SJSA1 (cell line): ENCODE measurements at places on chromosomes 4 and X. TPM values are rescaled to one million over a fixed set of nuclear protein-coding genes. Genes with fewer than 3 reads are reported as not detected.

Gene PLXNA3
- total RNA-seq = 0.32 and 0.47 TPM in 2 replicates

Gene IL2
- total RNA-seq = not detected in 2 replicates

Gene SLC26A1
- not detected in 2 replicates for total RNA-seq

Gene PAGE2
- total RNA-seq = not detected in 2 replicates

Gene SLC9B1
- total RNA-seq = 1.5 TPM in 1 of 2 replicates, not detected in the other

Gene GPR119
- not detected in 2 replicates for total RNA-seq

Gene STX18
- total RNA-seq = 42.5 and 71.4 TPM in 2 replicates

Gene CXCL1
- total RNA-seq = 0.38 and 2.3 TPM in 2 replicates

Gene ADGRL3
- not detected in 2 replicates for total RNA-seq

Gene EGFL6
- not detected in 2 replicates for total RNA-seq

Gene AFP
- 0.74 TPM in 1 of 2 replicates, not detected in the other for total RNA-seq

Gene SLC10A4
- total RNA-seq = not detected in 2 replicates

Gene TCEAL5
- total RNA-seq = not detected in 2 replicates

Gene STOX2
- 0.55 TPM in 1 of 2 replicates, not detected in the other for total RNA-seq

Gene PABPC1L2B
- not detected in 2 replicates for total RNA-seq

Gene TLR6
- 0.28 and 1.5 TPM in 2 replicates for total RNA-seq

Gene PFKFB1
- total RNA-seq = not detected in 2 replicates
